Sciatic nerve (tissue), 2 donors: ENCODE measurements at places on chromosomes 6 and 20.

- no peak for DNase-seq
Observed at GRCh38 chr6:4819706-4820283, 43.6 kb downstream of the CDYL start.

DNA sequence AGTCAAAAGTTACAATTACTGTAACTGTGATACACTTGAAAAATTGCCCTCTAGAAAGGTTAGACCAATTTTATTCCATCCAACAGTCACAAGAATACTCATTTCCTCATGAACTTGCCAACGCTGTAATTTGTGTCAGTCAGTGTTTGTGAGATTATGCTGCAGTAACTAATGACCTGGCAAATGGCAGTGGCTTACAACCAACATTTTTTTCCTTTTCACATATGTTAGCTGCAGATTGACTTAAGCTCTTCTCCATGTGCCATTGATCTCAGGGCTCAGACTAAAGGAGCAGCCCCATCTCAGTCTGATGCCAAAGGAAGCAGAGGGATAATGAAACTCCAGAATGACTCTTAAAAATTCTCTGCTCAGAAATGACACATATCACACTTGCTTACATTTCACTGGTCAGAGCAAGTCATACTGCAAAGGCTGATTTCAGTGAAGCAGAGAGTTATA lies 92.3 kb upstream of the ELOVL5 start:
- no peak for DNase-seq

DNA sequence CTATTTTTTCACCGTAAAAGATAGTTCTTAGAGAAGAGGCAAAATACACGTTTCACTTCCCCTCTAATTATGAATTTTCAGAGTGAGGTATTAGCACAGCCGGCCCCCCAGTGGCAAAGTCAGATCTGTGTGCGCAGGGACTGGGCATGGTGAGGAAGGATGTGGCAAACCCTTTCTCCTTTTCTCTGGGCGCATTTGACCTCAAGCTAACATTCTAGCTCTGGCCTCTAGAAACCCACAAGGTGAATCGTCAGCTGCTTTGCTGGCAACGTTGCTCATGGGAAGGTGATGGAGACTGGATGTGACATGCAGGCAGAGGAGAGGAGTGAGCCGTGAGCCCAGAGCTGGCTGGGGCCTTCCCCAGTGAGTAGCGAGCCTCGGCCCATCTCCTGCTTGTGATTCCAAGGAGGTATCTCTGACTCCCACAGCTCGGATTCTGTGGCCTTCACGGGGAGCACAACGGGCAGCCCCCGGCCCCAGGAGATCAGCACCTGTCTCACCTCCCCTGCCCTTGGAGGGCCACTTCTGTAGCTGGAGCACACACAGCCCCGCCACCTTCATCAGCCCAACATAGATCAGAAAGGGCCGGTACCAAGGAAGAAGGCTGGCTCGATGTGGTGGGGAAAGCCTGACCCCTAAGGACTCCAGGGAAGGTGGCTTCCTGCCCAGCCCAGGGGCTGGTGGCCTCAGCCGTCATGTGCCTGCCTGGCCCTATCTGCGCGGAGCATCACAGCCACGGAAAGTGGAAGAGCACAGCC lies 152.8 kb downstream of the TAF4 start:
- DNase-seq, result no peak

GRCh38 chr6:96458771-96459170 lies 62.8 kb upstream of the UFL1 start:
- DNase-seq, result no peak

GRCh38 chr6:154914288-154914687 lies 80.8 kb upstream of the TIAM2 start:
- DNase-seq, result no peak

DNA sequence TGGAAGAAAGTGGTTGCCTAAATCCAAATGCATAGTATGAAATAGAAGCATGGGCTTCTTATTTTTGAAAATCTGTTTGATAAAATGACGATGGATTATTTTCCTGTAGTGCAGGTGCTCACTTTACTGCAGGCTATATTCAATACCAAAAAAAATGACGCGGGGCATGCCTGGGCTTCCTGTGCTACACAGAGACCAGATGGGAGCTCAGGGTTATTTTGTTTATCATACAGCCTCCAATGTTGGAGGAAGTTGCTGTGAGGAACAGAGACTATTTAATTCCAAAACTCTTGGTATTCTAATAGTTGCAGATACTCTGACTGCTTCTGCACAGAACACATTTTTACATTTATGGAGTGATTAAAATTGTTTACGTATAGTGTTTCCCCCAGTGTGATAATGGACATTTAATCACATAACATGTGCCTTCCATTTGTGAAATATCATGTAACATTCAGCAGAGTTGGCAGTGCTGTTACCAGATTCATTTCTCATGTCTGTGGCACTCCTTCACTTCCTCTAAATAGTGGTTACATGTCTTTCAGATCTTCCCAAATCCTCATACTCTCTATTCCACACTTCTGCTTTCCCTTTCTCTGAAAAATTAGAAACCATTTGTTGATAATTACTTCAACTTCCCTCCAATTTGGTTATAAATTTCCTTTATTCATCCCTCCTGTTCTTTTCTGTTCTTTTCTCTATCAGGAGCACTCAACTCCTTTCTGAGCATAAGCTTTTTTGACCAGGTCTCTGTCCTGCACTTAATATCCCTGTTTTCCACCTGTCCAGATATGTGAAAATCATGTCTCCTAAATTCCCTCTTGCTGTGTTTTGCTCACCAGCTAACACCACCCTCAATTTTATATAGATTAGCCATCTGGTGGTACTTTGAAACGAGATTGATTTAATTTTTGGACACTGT lies 121.6 kb downstream of the ADGRB3 start:
- no peak for DNase-seq
